ENCODE measurements at places on chromosomes 3 and 15.

DNA sequence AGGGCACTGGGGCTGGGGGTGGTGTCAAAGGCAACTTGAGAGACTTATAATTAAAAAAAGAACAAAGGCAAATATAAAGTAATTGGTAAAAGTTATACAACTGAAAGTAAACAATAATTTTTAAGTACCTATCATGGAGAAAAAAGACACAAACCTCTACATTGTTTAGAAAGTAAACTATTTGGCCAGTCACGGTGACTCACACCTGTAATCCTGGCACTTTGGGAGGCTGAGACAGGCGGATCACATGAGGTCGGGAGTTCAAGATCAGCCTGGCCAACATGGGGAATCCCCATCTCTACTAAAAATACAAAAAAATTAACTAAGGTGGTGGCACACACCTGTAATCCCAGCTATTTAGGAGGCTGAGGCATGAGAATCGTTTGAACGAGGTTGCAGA is 25.8 kb downstream of the RPSA start:
- DNase-seq = no peak

DNA sequence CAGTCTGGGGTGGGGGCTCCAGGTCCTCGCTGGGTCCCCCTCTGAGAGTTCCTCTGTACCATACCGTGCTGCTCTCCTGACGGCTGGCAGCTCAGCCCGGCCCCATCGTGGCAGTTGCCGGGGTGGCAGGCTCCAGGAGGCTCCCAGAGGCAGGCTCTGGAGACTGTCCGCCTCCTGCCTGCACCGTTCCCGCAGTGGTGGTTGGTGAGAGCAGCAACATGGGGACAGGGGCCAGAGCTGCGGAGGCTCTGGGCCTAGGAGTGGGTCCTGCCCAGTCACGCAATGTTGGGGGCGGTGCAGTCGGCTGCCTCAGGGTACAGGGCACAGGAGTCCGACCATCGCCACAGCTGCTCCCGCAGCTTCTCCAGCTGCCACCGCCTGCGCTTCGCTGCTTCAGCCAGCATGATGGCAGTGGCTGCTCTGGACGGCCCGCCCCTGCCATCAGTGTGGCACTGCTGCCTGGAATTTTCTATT is 492.7 kb downstream of the AGBL1 start:
- DNase-seq = no peak

GRCh38 chr15:68380456-68380855 is 51.5 kb downstream of the ITGA11 start:
- no peak for DNase-seq

DNA sequence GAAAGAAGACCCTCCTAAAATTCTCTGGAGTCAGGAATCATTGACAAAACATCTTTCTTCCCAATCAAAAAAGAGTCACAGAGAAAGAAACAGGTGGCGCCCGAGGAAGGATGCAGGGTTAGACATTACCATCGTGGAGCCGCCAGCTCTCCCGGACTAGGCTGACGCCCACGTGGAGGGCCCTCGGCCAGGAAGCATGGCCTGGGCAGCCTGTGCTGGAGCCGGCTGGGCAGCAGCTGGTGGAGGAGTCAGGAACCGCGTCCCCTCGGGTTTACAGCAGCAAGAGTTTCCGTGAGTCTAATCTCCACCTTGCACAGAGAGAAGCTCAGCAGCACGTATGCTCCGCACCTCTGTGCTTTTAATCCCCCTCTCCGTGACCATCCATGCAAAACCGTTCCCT is 533.7 kb upstream of the ATP11B start:
- DNase-seq = no peak

DNA sequence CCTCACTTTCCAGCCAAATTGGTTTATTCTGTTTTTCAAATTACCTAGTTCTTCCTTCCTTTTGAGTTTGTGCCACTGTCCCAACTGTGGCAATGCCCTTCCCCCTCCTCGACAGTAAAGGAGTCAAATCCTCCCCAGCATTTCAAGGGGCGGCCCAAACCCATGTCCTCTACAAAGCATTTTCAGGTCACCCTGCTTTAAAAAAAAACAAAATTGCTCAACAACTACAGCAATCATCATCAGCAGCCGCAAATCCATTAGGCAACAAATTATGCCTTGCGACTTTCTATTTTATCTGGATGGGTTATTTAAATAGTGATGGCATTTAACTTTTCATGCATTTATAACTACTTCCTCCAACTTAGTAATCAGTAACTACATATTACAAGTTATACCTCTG is 32.7 kb downstream of the PLD1 start:
- DNase-seq = no peak

DNA sequence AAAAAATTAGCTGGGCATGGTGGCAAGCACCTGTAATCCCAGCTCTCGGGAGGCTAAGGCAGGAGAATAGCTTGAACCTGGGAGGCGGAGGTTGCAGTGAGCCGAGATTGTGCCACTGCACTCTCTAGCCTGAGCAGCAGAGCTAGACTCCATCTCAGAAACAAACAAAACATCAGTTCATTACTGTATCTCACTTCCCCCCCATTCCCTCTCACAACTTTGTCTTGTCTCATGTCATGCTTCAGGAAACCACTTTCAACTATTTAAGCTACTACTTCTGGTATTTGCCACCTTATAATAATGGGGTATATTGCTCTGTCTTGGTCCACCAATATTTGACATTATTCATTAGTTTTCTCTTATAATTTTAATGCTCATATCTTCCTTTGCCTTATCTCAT is 26.2 kb downstream of the PIK3CA start:
- no peak for DNase-seq

- DNase-seq = no peak
These were observed 457.5 kb upstream of the ALCAM start for GRCh38 chr3:104909198-104909597.

DNA sequence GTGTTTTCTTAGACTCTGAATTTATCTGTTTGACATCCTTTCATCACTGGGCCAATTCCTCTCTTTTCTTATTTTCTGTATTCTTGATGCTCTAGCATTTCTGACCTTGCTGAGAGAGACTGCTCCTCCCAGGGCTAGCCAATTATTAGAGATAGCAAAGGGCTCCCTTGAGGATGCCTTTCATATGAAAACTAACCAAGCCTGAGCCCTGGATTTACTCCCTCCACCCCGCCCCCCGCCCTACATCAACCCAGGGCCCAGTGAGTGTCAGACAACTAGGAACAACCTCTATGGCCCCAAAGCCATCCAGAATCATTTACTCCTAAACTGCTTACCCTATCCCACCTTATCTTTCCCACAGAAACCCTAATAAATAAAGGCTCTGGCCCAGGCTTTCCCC is 69.7 kb upstream of the LARS2 start:
- DNase-seq = no peak
